Hematopoietic multipotent progenitor cell treated with erythropoietin and hydrocortisone succinate and interleukin-3 and kit ligand, for 6 days (in vitro differentiated cells): ENCODE measurements at places on chromosomes 16 and 17.

DNA sequence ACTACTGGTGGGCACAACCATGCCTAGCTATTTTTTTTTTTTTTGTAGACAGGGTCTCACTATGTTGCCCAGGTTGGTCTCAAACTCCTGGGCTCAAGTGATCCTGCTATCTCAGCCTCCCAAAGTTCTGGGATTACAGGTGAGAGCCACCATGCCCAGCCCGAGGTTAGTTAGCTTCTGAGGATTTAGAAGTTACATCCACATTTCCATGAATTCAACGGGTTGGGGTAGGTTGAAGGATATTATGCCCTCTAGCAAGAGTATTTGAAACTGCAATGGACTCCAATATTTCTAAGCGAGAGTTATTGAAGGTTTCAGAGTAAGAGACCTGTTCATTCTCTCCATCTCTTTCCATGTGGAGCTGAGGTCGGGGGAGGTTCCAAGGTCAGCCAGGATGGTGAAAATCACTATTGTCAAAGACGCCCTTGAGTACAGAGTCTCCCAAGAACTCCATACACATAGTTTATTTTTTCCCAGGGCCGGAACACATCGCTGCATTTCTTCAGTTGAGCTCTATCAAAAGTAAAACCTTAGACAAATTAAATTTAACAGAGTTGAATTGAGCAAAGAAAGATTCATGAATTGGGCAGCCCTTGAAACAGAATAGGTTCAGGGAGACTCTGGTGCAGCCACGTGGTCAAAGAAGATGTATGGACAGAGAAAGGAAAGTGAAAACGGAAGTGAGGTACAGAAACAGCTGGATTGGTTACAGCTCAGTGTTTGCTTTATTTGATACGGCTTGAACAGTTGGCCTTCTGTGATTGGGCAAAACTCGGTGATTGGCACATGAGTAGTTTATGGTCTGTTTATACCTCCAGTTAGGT is 19.0 kb upstream of the ITPRIPL2 start:
- peak; percentile 25 for DNase-seq

DNA sequence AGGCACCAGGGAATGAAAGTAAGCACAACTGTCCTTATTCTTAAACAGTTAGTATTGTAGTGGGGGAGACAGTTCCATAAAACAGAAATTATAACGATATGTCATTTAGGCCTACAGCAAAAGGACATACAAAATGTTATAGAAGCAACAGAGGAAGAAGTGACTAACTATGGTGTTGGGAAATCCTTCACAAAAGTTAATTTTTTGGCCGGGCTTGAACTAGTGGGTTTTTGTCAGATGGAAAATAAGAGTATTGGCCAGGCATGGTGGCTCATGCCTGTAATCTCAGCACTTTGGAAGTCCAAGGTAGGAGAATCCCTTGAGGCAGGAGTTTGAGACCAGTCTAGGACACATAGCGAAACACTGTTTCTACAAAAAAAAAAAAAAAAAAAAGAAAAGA is 127.8 kb downstream of the SSH2 start:
- DNase-seq = no peak

DNA sequence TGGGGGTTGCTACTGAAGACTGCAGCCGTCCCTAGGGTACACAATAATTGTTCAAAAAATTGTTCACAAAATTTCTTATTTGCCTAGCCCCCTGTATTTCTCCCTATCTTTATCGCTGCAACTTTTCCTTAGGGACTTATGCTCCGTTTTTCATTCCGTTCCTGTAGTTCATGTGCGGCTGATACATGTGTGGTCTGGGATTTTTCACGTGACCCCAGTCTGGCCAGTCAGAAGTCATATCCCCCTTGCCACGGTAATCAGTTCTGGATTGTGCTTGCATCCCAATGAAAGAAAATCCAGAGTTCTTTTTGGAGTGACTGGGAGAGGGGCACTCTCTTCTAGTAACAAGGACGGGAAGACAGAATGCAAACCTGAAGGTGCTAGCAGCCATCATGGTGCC is 610.7 kb upstream of the C16orf82 start:
- DNase-seq = no peak

DNA sequence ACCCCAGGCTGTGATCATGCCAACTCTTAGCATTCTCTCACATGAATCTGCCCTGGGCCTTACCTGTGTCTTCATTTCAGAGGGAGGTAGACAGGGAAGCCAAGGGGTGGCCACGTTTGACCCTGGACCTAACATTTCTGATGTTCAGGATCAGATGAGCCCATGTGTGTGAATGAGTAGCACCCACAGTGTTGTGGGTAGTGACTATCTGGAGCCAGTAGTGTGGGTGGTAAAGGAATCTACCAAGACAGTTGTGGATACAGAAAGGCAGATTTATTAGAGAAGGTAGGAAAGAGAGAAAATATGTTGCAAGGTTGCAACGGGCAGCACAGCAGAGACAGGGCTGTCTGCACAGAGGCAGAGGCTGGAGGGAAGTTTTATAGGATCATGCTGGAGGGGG is 60.5 kb downstream of the TK2 start:
- DNase-seq = no peak

- DNase-seq = no peak
Observed at GRCh38 chr17:53924530-53925455, 102.1 kb downstream of the KIF2B start.

DNA sequence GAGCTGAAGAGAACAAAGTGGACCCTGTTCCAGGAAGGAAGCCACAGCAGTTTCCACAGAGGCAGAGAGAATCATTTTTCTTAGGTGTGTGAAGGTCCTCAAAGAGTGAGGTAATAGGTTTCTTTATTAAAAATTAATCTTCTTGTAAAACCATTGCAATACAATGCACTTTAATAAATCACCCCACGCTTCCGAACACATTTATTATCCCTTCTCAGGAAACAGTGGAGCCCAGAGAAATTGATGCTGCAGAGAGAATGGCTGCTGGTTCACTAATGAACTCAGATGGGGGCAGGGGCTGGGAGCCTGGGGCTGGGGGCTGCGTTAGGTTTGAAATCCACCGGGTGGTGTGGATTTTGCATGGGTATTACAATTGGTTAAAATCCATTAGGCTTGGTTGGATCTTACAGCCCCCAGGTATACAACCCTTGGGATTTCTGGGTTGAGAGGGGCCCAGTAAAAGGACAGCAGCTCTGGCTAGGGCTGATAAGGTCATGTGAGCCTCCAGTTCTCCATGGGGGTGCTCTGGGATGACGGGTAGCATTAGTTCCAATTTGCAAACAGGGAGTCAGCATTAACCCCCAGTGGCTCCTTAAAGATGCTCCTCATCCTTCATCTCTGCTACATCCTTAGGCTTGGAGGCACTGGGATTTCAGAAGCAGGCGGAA is 718.1 kb upstream of the EEF2KMT start:
- no peak for DNase-seq

GRCh38 chr17:42274812-42275526 is 1.2 kb downstream of the STAT5B start:
- no peak for DNase-seq

DNA sequence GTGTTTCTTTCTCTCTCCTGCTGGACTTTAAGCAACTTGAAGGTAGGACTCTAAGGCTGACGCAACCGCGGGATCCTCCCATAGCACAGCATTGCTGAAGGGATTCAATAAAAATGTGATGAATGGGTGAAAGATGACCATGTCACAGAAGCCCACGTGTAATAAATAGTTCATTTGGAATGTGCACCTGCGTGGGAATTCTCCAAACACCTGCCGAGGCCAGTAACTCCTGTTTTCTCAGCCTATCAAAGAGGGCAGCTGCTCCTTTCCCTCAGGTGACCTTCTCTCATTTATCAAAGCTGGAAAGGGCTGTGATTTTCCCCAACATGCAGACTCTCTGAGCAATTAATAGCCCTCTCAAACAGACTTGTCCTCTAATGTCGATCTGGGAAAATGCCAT is 235.7 kb downstream of the STX8 start:
- no peak for DNase-seq

DNA sequence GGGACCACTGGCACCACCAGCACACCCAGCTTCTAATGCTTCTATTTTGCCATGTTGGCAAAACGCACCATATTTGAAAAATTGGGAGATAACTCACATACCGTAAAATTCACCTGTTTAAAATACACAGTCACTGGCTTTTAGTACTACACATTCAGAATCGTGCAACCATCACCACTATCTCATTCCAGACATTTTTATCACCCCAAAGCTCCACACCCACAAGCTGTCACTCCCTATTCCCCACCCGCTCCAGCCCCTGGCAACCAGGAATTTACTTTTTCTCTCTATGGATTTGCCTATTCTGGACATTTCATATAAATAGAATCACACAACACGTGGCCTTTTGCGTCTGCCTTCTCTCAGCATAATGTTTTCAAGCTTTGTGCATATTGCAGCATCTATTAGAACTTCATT is 25.0 kb downstream of the PPL start:
- DNase-seq = no peak

DNA sequence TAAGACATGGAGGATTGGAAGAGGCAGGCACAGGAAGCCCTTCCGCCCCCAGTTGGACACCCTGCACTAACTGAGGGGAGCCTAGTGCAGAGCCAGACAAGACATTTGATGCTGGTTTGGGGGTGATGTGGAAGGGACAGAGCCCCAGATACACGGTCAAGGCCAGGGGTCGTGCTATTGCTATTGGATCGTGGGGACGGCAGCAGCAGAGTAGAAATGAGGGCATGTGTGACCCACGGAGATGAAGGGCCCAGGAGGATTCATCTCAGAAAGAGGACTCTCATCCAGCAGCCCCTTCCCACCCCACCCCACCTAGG is 2.0 kb upstream of the VAMP2 start:
- no peak for DNase-seq

DNA sequence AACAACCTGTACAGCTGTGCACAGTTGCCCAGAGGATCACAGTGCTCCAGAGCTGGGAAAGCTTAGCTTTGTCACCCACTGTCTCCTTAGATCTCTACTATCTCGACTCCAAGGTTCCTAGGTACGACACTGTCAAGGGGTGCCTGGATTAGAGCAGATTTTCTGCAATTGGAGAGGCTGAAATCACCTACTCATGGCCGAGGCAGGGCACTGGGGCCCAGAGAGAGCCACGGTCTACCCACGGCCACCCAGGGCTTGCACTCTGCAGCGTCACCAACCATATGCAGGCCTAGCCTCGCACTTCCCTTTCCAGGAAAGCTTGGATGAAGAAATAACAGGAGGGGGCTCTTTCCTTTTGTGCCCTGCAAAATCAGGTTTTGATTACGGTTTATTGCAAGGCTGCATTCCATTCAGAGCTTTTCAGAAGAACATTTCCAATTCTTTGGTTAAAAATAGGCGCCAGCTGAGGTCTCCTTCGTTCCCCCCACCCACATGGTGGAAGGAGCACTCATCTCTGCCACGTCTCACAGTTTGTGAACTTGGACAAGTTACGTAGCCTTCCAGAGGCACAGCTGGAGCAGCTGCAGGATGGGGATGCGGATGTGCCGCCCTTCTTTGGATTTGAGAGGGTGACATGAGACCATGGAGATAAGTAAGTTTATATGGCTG is 80.0 kb downstream of the IRX5 start:
- no peak for DNase-seq

GRCh38 chr17:77299256-77300015 is 158.7 kb downstream of the SEC14L1 start:
- no peak for DNase-seq

GRCh38 chr17:49687878-49688491 is 10.1 kb upstream of the SPOP start:
- no peak for DNase-seq

DNA sequence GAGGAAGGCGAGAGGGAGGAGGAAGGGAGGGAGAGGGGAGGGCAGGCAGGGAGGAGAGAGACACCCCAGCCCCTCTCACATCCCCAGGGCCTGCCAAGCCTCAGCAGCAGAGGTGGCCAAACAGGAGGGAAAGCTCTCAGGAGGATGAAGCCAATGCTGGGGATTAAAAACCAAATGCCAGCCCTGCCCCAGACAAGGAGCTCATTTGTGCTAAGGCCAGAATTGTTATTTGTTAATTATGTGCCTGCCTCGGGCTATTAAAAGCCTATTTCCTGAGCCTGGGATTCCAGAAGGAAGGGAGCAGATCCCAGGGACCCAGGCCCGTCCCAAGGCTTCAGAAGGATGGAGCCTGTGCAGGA is 27.9 kb upstream of the GINS2 start:
- no peak for DNase-seq

GRCh38 chr16:1181404-1182315 is 28.8 kb downstream of the CACNA1H start:
- DNase-seq = no peak
